Thoracic aorta (tissue), 2 donors: ENCODE measurements at places on chromosomes 12 and 14. TPM values are rescaled to one million over a fixed set of nuclear protein-coding genes. Genes with fewer than 3 reads are reported as not detected.

Gene KRT85
- not detected for total RNA-seq

Gene PRICKLE1
- total RNA-seq: 11.5 TPM

Gene SBNO1
- 25.0 TPM for total RNA-seq

Gene PLEKHG7
- not detected for total RNA-seq

Gene FOXN4
- not detected for total RNA-seq

Gene RPL36AL
- total RNA-seq: 120 TPM

Gene NINJ2
- 2.4 TPM for total RNA-seq

Gene METTL3
- 62.4 TPM for total RNA-seq

Gene ANG
- total RNA-seq: 15.7 TPM
